SK-N-SH (cell line): ENCODE measurements at places on chromosomes 13 and 19.

GRCh38 chr13:21025539-21025938 is 35.8 kb downstream of the LATS2 start:
- no peak for DNase-seq

DNA sequence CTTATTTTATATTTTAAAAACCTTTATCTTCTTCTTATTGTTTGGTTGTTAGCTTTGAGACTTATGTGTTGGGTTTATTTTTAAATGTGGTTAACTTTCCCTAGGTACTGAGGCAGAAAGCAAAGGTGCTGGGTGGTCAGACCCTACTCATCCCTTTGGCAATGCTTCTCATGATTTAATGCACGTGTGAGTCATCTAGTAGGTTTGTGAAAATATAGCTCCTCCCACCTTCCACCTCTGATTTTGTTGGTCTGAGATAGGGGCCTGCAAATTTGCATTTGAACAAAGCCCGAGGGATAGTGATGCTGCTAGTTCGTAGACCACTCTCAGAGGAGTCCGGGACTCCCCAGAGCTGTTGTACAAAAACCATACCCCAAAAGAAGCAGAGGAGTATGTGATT is 771.3 kb upstream of the ARGLU1 start:
- no peak for DNase-seq

- no peak for DNase-seq
Measured at GRCh38 chr19:43735013-43735412, 19.1 kb downstream of the IRGC start.

DNA sequence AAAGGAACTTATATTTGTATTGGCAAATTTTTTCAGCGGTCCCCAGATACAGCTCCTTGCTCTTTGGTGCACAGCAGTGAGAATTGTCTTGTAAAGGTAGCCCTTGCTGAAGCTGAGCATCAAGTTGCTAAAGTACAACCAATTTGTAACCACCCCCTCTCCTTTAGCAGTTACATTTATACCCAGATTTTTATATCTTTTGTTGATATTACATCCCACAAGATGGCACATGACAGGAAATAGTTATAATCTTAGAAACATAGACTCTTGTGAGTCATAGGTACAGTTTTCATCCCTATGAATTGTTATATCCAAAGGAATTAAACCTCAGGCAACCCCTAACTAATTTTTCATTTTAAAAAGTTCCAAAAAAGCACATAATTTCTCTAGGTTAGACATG is 523.0 kb upstream of the SLITRK1 start:
- DNase-seq = no peak

DNA sequence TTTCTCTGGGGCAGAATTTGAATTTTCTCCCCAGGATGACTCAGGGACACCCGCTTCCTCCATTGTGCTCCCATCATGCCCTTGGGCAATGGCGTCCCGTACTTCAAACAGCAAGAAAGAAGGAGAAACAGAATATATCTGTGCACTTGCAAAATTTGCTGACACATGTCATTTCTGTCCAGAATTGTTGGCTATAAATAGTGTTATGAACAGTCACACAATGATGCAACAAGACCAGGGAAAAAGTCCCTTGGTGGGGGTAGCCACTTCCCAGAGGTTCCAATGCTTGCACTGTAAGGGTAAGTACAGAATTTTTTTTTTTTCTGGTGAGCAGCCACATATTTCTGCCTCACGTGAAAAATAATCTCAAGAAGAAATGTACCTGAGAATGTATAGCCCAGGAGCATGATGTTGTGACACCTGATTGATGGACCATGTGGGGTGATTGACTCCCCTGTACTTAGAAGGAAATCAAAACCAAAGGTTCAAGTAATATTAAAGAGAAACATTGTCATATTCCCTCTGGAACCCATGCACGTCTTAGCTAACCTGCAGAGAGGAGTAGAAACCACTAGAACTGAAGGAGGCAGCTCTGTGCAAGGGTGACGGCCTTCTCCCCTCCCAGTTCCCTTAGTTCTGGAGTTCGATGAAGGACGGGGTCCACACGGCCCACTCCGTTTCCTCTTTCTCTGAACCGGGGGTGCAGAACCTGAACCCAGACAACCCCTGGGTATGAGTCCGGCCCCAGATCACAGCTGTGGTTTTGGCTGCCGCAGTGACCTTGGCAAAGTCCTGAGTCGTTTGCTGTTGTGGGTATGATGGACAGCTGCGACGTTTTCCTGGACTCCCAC is 9.3 kb upstream of the LAIR1 start:
- DNase-seq = no peak

DNA sequence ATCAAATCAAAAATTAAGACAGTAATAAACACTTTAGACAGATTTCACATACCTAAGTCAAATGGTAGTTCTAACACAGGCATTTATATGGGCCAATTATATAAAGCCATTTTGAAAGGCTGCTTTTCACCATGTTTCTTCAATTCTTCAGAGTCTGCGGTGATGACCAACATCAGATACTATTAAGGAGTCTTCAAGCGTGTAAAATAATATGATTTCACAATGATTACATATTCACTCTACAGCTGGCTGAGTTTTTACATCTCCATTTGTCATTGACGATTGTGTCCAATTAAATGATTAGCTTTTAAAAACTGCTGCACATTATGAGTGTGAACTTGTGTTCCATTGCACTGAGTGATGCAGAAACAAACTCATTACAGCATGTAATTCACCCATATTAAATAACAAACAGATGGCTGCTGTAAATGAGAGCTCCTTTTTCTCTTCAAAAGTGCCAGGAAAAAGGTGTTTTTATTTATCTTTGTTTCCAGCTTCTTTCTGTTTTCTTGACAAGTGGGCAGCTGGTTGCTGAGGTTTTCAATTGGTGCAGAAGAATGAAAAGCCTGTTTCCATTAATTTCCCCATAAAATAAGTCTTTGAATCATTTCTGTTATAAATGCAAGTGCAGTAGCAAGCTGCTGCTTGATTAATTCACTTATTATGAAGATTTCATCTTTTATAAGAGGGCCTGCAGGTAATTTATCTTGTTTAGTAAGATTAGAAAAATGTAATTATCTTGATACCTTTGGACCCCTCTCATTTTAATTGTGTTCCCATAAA is 676.1 kb upstream of the KLHL1 start:
- DNase-seq = no peak

- no peak for DNase-seq
Measured at GRCh38 chr13:24713022-24713421, 32.8 kb downstream of the ATP12A start.

- DNase-seq = peak; percentile 81
Measured at GRCh38 chr19:10510301-10510802, 6.9 kb downstream of the S1PR5 start.

DNA sequence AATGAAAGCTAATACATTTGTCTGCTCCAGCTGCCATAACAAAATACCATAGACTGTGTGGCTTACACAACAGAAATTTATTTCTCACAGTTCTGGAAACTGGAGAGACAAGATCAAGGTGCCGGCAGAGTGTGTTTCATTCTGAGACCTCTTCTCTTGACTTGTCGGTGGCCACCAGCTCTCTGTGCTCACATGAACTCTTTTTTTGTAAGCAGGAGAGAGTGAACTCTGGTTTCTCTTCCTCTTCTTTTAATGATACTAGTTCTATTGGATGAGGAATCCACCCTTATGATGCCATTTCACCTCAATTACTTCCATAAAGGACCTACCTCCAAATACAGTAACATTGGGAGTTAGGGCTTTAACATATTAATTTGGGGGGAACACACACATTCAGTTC is 11.7 kb downstream of the KCTD12 start:
- no peak for DNase-seq

DNA sequence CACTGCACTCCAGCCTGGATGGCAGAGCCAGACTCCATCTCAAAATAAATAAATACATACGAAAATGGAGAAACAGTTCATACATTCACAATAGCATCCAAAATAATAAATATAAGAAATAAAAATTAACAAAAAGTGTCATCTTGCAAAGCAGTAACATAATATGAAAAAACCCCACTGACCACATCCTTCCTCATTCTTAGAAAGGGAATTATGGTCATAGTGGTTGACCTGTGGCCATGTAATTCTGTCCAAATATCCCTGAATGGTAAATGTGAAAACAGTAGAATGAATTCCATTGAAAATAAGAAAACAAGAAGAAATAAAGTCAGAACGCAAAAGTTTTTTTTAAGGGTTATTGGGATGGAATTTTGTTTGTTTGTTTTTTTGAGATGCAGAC is 7.0 kb upstream of the CDC42EP5 start:
- no peak for DNase-seq

- DNase-seq = no peak
Measured at GRCh38 chr13:39952249-39953233, 297.1 kb downstream of the COG6 start.

DNA sequence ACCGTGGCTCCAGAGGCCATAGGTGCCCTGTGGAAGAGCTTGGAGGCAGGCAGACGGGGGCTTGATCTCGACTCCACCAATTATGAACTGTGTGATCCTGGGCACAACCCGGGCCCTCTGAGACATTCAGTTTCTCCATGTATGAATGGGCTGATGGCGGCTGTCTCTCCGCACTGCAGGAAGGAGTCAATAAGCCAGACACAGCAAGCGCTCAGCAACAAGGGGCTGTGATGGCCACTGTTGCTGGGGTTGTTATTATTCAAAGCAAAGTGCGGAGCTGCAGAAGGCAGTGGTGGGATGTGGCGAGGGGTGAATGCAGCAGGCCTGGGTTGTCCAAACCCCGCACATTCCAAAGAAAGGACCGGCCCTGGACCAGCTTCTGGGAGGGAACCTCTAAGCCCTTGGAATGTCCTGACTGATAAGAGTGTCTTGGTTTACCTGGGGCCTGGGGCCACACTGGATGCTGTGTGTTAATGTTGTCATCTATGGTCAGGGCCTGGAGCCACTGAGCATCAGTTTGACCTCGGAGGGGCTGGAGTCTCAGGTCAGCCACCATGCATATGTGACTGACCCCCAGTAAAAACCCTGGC is 8.3 kb downstream of the TMEM143 start:
- DNase-seq = no peak

- DNase-seq = no peak
Measured at GRCh38 chr19:38036707-38037611, 130.0 kb downstream of the SIPA1L3 start.

GRCh38 chr19:55041244-55041626 is 3.2 kb upstream of the GP6 start:
- DNase-seq = no peak

- no peak for DNase-seq
Measured at GRCh38 chr13:101499406-101499805, 46.9 kb downstream of the ITGBL1 start.

- no peak for DNase-seq
Measured at GRCh38 chr13:50521831-50522149, 321.7 kb downstream of the DLEU7 start.

DNA sequence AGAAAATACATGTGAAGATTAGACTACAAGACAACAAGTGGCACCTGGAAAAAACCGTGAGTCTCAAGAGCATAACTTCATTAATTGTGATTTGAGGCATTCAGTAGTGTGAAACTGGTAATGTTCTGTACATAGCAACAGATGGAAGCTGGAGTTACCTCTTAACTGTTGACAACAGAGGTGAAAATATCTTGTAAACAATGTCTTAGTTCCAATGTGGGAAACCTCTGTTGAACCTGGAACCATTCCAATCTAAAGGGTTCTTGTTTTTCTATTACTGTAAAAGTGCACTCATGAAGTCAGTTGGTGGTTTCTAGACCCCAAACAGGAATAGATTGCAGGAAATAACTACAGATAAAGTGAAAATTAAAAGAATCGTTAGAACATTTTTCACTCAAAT is 728.4 kb downstream of the SLITRK1 start:
- DNase-seq = no peak

DNA sequence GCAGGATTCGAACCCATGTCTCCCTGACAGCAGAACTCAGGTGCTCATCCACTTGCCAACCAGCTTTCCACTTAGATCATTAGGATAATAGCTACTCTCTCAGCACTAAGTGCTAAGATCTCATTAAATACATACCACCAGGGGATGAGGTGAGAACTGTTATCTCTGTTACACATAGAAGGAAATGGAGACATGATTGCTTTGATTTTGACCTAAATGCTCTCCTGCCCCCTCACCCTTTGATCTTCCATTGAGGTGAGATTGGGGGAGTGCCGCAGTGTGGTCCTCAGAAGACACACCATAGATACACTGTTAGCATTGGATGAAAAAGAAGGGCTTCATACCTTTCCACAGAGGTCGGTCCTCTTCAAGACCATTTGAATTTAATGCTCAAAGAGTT is 38.9 kb upstream of the NPAS1 start:
- no peak for DNase-seq

GRCh38 chr19:44692379-44692721 is 6.6 kb upstream of the CEACAM16 start:
- DNase-seq = no peak

- DNase-seq = no peak
Measured at GRCh38 chr13:76225815-76226489, 589.8 kb downstream of the LMO7 start.

DNA sequence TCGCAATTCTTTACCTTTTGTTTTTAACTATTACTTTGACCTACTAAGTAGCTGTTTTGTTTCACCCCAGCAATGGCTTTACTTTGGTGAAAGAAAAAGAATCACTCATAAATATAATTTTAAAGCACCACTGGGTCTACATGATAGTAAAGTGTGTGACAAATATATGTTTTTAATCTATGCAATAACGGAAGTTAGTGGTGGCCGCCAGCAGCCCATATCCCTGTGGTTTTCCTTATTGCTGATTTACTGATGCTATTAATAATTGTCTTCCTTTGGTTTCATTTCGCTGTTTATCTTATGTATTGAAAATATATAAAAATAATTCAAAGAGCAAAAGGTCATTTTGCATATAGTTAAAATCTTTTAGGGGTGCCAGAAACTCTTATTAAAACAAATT is 491.3 kb downstream of the DIAPH3 start:
- no peak for DNase-seq

GRCh38 chr19:1354970-1355567 is 28.6 kb upstream of the NDUFS7 start:
- DNase-seq = no peak

DNA sequence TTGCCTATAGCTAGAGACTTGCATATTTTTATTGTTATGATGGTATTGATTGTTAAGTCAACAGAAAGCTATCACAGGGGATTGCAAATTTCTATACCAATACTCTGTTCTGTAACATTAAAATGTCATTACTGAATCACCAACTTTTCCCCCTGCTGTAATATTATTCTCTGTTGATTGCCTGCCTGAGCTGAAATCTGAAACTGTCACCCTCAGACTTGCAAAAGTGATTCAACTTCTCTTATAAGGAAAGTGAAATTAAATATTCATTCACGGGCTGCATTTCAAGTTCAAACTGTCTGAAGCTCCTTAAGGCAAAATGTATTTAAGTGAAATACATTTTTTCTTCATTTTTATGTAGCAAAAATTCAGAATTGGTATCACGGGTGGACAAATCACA is 723.2 kb downstream of the PCDH9 start:
- DNase-seq = no peak

DNA sequence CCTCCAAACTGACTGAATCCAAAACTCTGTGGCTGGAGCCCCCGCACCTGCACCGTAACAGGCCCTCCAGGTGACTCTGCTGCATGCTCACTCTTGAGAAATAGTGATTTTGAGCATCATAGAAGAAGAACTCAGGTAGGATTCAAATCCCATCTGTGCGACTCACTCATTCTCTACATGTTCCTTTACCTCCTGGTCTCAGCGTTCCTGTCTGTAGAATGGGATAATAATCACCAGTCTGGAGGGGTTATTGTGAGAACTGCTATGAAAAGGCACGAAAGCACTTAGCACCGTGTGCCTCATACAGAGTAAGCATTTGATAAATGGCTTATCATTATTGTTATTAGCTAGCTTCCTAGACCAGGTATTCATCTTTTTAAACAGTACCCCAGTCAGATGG is 36.5 kb upstream of the NPAS1 start:
- no peak for DNase-seq
